Dorsolateral prefrontal cortex (tissue), 122 donors: ENCODE measurements at places on chromosomes 6 and 20. TPM values are rescaled to one million over a fixed set of nuclear protein-coding genes. Genes with fewer than 3 reads are reported as not detected.

The CCNC gene
- 55.7 TPM for total RNA-seq

The MAP3K5 gene
- total RNA-seq: 46.8 TPM

DNA sequence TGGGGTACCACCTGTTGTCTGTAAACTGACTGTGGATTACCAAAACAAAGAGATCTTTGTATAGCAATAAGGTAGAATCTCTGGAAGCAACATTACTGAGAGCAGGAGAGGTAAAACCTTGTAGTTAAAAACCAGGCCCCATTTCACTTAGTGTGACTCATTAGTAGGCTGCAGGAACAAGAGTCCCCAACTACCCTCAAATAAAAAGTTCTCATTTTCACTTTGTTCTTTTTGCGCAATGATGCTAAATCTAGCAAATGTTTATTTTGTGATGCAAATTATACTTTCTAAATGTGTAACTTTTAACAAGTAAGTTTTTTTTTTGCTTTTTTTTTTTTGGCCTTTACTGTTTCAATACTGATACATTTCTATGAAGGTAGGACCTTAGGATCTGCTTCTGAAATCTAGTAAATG is 67.1 kb downstream of the ESF1 start:
- no peak for DNase-seq

The WFDC12 gene
- not detected for total RNA-seq

DNA sequence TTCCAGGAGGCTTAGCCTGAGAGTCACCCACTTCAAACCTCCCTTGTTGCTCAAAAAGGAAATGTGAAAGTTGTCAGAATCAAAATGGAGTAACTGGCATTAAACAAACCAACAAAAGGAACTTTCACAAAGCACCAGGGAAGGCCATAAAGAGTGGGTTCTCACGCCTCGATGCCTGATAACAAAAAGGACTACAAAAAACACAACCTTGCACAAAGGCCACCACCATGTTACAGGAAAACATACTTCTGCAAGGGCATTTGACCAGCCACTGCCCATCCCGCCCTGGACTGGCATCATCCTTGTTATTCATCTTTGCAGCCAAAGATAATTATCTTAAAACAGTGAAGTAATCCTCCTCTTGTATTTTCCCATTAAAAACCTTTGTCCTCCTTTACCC is 34.8 kb downstream of the RNASET2 start:
- no peak for DNase-seq

DNA sequence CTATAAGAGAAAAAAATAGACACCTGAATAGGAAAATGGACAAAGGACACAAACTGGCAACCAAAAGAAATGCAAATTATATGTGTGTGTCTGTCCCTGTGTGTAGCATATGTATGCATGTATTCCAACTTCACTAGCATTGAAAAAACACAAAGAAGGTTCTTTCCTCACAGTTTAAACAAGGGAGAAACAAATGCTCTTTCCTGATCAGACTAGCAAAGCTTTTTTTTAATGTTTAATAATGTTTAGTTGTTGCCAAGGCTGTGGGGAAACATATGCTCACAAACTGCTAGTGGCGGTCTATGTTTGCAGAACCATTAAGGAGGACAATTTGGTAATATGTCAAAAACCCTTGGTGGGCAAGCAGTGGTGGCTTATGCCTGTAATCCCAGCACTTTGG is 22.4 kb downstream of the SMLR1 start:
- no peak for DNase-seq

GRCh38 chr6:144248003-144248402 is 37.1 kb upstream of the UTRN start:
- no peak for DNase-seq

DNA sequence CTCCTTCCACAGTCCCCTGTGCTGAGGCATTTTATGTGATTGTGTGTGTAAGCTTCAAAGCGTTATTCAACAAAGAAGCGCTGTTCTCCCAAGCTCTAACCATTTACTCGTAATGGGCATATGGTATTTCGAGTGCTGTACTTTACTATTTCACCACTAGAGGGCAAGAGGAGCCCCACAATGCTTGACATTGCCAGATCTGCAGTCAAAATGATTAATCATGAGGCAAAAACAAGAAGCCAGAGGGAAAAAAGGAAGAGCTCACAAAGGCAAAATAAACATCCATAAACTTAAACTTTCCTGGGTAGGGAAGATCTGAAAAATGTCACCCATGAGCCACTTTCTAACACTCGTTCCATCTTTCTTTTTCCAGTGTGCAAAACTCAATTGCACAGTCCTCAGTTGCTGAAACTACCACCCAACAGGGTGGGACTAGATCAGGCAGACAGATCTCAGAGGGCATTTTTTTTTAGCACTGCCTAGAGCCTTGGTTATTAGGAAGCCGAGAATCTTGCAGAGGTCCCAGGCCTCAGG is 215.0 kb upstream of the PLCB4 start:
- no peak for DNase-seq

The FLRT3 gene
- total RNA-seq: 21.7 TPM
